ENCODE measurements at places on chromosomes 16 and 17.

DNA sequence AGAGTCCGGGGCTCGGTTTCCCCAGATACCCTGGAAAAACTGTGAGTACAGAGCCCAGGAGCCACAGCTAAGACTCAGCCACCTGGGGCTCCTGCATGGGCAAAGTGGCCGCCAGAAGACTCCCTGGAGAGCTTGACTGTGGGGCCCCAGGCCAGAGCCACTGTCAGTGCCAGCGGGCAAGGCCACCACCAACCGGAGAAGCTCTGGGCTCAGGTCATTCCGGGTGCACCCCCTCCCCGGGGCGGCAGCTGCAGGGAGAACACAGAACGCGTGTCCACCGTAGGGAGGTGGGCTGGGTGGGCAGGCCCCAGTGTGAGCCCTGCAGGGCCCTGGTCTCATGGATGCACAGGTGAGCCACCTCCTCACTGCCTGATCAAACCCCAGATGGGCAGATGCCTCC, 22.3 kb upstream of the RBFOX3 start:
- DNase-seq = peak; percentile 57

GRCh38 chr16:19513377-19514053, 8.4 kb downstream of the GDE1 start:
- DNase-seq = no peak

GRCh38 chr16:2015117-2015946, 4.3 kb upstream of the NPW start:
- no peak for DNase-seq

DNA sequence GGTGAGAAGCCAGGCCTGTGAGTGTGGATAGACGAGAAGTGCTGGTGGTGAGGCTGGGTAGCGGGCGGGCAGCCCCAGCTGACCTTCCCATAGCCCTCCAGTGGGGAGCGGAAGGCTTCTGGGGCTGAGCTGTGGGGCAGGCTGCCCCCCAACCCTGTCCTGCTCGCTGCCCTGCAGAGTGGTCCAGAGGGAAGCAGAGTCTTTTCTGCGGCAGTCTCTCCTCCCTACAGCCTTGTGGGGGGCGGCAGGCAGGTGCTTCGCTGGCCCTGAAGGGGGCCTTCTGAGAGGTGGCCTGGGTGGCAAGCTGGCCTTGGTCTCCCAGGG, 3.7 kb downstream of the NLGN2 start:
- no peak for DNase-seq

GRCh38 chr17:57669671-57670529, 75.2 kb downstream of the CCDC182 start:
- no peak for DNase-seq

- DNase-seq = peak; percentile 23
These were observed 14.3 kb downstream of the ZNF319 start for GRCh38 chr16:57986196-57986595.

GRCh38 chr17:44795421-44795820, 34.7 kb downstream of the GJC1 start:
- no peak for DNase-seq

- no peak for DNase-seq
These were observed 33.0 kb downstream of the STAT3 start for GRCh38 chr17:42354956-42355843.

DNA sequence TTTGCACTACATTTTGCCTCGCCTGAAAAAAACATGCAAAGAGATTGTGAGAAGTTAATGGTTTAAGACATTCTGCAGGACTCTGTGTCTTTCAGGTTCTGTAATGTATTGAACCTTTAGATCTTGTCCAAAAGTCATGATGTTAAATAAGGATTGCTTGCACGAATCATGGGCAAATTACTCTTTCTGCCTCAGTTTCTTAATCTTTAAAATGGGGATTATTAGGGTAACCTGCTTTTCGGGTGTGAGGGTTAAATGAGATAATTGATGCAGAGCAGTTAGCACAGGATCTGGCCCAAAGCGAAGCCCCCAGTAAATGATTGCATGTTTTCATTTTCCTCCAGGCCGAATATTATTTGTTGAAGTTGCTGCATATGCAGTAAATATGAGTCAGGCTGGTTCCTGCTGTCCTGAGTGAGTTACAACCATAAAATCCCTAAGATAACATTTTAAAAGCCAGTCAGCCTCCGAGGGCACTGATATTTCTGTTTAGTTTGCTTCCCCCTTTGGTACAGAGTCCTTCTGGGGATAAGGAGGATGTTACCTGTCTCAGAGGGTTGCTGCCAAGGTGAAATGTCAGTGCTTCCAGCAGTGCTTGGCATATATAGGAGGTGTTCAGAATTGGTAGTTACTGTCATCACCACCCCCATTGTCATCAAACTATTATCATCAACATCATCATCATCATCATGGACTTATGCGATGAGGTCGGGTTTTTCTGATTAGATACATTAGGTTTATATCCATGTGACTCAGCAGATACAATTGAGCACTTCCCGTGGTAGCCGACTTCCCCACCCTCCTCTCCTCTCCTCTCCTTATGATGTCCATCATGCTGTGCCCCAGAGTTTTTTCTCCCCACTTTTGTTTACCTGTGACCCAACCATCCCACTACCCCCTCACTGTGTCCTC, 20.6 kb upstream of the ARHGAP17 start:
- no peak for DNase-seq

- DNase-seq = no peak
These were observed 53.2 kb downstream of the BAHCC1 start for GRCh38 chr17:81448442-81448841.

DNA sequence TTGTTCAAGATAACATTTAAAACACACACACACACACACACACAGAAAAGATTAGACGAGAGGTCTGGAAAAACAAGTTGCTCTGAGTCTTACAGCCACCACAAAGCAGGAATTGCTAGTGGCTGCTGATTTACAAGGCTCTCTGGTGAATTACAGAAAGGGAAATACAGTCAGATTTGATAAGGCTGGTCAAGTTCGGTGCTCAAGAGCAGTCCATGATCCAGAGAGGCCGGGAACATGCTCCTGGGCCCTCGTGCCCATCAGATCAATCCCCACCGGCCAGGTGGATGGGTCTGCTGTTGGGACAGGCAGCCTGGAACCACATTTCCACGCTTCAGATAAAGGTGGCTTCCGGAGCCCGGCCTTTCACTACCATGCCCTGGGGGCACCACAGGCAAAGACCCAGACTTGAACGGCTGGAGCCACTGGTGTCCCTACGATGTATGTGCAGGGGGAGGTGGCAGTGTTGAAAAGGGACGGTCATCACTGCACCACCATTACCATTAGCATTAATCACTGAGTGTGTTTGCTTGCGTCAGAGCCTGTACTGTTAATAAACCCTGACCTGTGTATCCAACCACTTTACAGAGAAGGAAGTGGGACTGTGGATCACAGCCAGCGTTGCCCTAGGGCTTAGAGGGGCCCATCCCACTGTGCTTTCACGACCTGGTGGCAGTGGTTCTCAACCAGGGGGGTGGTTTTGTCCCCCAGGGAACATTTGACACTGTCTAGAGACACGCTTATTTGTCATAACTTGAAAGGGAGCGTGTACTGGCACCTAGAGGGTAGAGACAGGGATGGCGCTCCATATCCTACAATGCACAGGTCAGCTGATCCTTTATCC, 95.1 kb downstream of the XYLT1 start:
- no peak for DNase-seq

DNA sequence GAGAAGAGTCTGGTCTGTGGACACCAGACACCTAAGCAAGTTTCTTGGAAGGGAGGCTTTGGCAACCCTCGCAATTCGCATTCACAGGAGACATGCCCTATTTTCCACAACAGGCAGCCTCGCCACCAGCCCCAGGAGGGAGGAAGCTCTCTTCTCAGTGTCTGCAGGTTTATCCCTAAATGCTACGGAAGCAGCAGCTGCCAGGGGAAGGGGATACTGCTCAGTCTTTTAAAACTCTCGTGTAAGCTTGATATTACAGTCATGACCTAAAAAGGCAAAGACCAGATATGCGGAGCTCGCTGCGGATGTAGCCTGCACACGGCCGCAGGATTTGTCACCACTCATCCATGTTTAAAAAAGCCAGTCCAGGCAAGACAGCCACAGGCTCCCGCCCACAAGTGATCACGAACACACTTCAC, 159.2 kb upstream of the RPH3AL start:
- DNase-seq = no peak

DNA sequence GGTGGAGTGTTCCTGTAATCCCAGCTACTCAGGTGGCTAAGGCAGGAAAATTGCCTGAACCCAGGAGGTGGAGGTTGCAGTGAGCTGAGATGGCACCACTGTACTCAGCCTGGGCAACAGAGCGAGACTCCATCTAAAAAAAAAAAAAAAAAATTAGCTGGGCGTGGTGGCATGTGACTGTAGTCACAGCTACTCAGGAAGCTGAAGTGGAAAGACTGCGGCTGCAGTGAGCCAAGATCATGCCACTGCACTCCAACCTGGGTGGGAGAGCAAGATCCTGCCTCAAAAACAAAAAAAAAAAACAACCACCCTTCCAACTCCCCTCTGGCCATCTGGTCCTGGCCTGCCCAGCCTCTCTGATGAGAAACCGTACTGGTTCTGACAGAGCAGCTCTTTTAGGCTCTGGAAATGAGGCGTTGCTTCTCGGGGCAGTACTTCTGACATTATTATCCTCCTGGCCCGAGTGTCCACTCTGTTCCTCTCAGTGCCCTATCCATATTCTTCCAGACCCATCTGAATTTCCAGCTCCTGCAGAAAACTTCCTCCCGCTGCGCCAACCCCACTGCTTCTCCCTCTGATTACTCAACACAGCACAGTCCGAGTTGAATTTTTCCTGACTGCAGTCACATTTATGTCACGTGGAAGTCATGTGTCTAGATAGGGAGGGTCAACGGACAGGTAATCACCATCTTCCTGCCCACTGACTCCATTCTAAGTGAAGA, 13.3 kb downstream of the GGA2 start:
- DNase-seq = no peak

DNA sequence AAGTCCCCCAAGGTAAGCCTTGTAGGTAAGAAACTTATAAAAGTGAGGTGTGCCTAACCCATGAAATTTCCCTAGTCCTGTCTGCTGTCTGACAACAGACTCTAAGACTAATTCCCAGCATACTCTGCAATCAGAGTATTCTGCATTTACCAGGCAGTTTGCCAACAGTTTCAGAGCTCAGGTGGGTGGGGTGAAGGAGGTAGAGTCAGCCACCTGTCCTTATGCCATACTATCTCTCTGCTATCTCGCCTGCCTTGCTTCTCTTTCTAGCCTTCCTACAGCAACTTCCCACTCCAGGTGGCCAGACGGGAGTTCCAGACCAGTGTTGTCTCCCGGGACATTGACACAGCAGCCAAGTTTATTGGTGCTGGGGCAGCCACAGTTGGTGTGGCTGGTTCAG, 2.3 kb downstream of the ATP5MC1 start:
- no peak for DNase-seq

DNA sequence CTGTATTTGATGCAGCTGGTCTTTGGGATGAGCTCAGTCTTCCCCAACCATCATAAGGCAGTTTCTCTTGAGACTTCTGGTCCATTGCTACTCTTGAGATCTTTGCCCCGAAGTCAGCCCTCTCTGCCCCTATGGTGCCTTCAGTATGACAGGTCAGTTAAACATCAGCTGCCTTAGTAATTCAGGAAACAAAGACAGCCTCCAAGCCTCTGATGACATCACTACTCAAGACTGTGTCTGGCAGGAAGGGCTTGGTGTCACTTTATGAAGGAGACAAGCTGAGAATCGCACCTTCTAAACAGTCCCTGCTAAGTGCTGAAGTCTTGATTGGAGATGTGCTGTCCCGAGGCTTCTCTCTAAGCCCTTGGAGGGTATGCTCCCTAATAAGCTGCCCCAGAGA, 104.9 kb upstream of the TBX2 start:
- no peak for DNase-seq

- no peak for DNase-seq
These were observed 141.1 kb upstream of the NOL11 start for GRCh38 chr17:67576471-67577115.

- DNase-seq = no peak
These were observed 435.0 kb downstream of the MAF start for GRCh38 chr16:79165506-79165905.

- no peak for DNase-seq
These were observed 6.6 kb upstream of the TSPOAP1 start for GRCh38 chr17:58335061-58335731.

DNA sequence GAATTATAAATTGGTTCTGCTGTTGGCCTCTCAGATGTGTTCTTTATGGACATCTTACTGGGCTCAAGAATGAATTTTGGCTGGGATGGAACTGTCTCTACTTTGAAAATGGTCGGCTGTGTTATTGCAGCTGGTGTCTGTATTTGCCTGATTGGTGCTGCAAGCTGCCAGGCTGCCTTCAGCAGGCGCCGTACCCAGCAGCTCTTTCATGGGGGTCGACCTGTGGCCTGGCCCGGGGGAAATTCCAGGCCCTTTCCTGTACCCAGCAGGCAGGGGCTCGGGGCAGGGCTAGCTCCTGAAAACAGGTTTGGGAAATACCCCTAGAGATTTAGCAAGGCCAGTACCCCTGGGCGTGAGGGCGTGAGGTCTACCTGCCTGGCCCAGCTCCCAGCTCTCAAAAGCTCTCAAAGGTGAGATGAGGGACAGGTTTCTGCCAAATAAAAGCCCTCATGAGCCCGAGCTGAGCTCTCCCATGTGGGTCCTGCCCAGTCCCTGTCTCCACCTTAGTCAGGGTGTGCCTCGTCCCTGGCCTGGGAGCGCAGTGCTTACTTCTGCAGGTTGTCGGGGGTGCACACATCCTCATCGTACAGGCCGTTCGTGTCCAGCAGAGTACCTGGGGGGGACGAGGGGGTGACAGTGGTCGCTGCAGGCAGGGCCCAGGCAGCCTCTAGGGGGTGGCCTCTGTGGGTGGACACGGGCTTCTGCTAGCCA, 52.3 kb downstream of the PRMT7 start:
- DNase-seq = peak; percentile 60

DNA sequence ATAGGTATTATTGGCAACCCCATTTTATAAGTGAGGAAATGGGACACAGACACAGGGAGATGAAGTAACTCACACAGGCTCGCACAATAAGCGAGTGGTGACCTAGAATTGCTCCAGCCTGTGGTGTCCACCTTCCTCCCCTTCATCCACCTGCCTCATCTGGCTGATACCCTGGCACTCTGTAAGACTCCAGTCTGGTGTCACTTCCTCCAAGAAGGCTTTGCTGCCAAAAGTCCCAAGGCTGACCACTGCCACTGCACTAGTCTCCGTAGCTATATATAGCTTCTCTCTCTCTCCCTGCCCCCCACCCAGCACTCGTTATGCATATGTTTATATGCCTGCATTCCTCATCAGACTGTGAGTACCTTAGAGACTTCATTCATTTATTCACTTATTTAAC, 66.1 kb upstream of the SREBF1 start:
- DNase-seq = no peak

- no peak for DNase-seq
These were observed 185.4 kb downstream of the ABCC12 start for GRCh38 chr16:47970291-47970931.

- DNase-seq = no peak
These were observed 13.2 kb downstream of the GABARAPL2 start for GRCh38 chr16:75579281-75579834.

GRCh38 chr16:89173174-89173921, 1.8 kb downstream of the CDH15 start:
- DNase-seq = no peak

GRCh38 chr16:65121870-65122723, at the start of gene CDH11:
Gene CDH11, minus strand, starts transcription at chr16:65122063. Its CDS starts 117,194 bp downstream, at chr16:65004869.
- DNase-seq = peak; percentile 68

Measured in RWPE2 (cell line).